ENCODE measurements at places on chromosomes 2 and 18. TPM values are rescaled to one million over a fixed set of nuclear protein-coding genes. Genes with fewer than 3 reads are reported as not detected.
A peak's percentile ranks its signal among the peaks of the same experiment; 100 is the strongest.

The CARF gene
- 6.7 TPM for total RNA-seq

The TTC31 gene
- total RNA-seq, result 27.5 TPM

The CHRND gene
- total RNA-seq, result 0.60 TPM

The SLC16A14 gene
- total RNA-seq, result 9.1 TPM

The CHN1 gene
- 11.6 TPM for total RNA-seq

- no peak for DNase-seq
- H3K27ac ChIP-seq, result no peak overlapping the region
- no peak overlapping the region for H3K4me3 ChIP-seq
- peaks cover 15% of the 10 kb centered on the region for H3K36me3 ChIP-seq
- peaks cover 5% of the 10 kb centered on the region for H3K4me1 ChIP-seq
These were observed 41.5 kb downstream of the SRSF7 start for GRCh38 chr2:38709567-38710194.

GRCh38 chr2:195562570-195563566, 94.2 kb upstream of the SLC39A10 start:
- H3K36me3 ChIP-seq, result no peaks in the 10 kb centered on the region
- no peaks in the 10 kb centered on the region for H3K4me1 ChIP-seq
- no peak overlapping the region for H3K4me3 ChIP-seq
- H3K27me3 ChIP-seq, result no peaks in the 10 kb centered on the region

DNA sequence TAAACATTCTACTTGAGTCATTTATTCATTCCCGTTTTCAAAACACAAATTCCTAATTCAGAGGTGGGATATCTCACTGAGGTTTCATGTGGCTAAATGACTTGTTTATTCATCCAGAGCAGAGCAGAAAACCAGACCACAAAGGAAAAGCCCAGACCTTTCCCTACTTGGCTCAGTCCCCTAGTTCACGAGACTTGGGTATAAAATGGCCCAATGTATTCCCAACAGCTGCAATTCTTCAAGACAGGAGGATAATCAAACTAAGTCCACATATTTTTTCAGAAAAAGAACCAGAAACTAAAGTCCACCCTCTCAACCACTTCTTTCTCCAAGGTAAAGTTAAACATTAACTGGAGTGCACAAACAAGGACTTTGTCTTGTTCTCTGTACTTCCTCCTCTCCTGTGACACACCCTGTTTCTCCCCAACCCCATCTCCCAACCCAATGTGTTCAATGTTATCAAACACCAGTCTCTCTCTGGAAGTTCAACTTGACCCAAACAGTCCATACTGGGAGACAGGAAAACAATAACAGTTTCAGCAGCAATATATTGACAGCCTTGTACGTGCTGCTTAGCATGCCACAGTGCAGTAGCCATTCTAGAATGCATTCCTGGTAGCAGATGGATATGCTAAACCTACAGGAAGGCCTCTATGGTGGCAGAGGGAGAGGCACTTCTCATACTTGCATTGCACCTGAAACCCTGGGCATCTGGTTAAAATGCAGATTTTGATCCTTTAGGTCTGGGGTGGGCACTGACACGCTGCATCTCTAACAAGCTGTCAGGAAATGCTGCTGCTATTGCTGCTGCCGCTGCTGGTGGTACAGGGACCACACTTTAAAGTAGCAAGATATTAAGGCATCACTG, 110.7 kb downstream of the INO80D start:
- peaks cover 19% of the 10 kb centered on the region for H3K4me1 ChIP-seq
- H3K4me3 ChIP-seq, result peak overlapping the region; percentile 61
- no peaks in the 10 kb centered on the region for H3K27me3 ChIP-seq

DNA sequence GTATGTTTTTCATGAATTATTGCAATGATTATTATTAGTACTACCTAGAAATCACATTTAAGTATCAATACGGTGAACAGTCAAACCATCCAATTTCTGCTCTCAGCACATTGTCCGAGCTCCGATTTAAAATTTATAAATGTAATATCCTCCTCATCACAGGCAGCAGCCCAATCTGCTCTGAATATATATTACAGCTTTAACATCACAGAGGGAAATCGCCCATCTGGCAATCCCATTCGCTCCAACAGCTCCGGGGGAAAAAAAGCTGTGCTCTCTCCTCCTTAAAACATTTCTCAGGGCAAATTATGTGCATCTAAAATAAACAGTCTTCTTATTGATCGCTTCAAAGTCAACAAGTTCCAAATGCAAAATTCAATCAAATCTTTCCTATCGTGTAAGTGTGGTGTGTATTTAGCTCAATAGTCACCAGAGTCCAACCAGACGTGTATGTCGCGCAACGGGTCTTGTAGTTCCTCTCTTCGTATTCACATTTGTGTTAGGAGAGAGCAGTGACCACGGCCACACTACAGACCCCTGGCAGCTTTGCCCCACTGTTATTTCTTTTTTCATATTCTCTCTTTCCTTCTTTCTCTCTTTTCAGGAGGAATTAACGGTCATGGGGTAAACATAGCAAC, 2.4 kb downstream of the FIGN start:
- H3K27me3 ChIP-seq, result peaks cover 9% of the 10 kb centered on the region
- peak overlapping the region; percentile 97 for H3K4me3 ChIP-seq
- H3K36me3 ChIP-seq, result no peaks in the 10 kb centered on the region
- H3K4me1 ChIP-seq, result peaks cover 28% of the 10 kb centered on the region

DNA sequence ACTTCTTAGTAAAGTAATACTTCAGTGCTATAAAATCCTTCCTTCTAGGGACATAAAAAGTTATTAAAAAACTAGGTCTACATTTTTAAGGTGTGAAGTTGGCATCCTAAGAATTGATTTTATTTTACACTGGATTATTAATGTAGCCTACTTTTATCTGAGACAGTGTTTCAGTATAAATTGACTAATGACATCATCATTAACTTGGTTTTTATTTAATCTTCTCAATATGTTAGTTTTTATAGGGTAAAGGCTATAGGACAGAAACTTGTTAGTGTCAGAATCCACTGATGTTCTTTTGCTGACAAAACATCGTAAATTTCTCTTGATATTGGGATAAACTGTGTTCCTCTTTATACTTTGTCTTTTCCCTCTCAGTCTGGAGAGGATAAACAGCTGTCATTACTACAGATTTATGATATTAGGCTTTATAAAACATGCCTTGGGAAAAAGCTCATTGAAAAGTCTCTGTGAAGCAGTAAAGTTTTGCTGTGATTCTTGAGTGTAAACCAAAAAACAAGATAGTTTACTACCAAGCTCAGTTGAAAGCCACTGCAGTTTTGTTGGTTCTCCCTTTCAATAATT, 569.9 kb downstream of the EPHA4 start:
- no peaks in the 10 kb centered on the region for H3K36me3 ChIP-seq
- H3K27me3 ChIP-seq, result peaks cover 7% of the 10 kb centered on the region
- no peak for DNase-seq
